ENCODE measurements at places on chromosomes 7 and 10.
A peak's percentile ranks its signal among the peaks of the same experiment; 100 is the strongest.

DNA sequence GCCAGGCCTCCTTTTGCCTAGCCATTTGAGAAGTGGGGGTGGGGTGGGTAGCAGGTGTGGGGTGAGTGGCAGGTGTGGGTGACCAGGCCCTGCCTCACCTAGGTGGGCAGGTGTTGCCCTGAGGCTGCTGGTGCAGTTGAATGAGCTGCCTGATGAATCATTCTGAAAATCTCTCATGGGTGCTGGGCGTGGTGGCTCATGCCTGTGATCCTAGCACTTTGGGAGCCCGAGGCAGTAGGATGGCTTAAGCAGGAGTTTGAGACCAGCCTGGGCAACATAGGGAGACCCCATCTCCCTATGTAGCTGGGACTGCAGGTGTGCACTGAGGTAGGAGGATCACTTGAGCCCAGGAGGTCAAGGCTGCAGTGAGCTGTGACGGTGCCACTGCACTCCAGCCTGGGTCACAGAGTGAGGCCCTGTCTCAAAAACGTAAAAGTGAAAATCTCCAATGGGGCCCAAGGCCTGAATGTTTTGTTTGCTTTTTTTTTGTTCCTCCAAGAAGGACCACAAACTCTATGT lies 17.7 kb downstream of the TSPAN14 start:
- DNase-seq: no peak

- DNase-seq: no peak
Observed at GRCh38 chr10:71765176-71765904, 8.0 kb downstream of the VSIR start.

DNA sequence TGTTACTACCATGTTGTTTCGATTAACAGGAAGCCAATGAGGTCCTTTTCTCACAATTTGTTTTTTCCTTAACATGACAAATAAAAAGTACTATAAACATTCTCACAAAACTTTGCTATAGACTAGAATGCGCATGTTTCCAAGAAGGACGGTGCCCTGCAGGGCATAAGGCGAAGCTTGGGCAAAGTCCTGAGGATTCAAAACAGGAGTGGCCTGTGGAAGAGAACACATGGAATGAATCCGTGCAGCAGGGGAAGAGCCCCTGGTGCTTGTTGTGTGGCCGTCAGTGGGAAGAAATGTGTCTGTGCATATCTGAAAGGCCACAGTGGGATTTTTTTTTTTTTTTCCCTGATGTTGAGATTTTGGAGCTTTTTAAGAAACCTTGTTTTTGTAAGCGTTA lies 67.6 kb downstream of the ITGA8 start:
- no peak for DNase-seq

DNA sequence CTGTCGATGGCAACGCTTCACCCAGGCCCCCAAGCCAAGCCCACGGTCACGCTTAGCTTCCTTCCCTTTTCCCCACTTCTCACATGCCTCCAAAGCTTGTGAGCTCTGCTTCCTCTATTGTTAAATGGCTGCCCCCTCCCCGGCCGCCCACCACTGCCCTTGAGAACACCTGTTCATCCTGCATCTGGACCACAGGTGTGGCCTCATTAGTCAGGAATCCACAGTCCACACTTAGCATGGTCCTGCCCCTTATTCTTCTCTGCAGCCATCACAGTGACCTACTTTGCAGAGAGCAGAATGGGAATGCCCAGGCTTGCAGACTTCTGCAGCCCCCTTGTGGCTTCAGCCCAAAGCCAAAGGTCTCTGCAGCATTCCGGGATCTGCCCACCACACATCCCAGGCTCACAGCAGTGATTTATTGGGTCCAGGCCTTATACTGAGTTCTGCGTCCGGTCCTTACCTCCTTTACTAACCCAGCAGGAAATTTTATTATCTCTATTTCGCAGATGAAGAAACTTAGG lies 66.9 kb downstream of the PTPRE start:
- DNase-seq: peak; percentile 20

GRCh38 chr7:130875265-130875741 lies 141.3 kb upstream of the KLF14 start:
- peak; percentile 78 for DNase-seq

DNA sequence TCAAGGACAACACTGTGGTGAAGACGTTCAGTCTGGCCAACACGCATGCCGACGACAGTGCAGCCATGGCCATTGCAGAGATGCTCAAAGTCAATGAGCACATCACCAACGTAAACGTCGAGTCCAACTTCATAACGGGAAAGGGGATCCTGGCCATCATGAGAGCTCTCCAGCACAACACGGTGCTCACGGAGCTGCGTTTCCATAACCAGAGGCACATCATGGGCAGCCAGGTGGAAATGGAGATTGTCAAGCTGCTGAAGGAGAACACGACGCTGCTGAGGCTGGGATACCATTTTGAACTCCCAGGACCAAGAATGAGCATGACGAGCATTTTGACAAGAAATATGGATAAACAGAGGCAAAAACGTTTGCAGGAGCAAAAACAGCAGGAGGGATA lies 6.6 kb downstream of the LMOD2 start:
- DNase-seq: no peak

DNA sequence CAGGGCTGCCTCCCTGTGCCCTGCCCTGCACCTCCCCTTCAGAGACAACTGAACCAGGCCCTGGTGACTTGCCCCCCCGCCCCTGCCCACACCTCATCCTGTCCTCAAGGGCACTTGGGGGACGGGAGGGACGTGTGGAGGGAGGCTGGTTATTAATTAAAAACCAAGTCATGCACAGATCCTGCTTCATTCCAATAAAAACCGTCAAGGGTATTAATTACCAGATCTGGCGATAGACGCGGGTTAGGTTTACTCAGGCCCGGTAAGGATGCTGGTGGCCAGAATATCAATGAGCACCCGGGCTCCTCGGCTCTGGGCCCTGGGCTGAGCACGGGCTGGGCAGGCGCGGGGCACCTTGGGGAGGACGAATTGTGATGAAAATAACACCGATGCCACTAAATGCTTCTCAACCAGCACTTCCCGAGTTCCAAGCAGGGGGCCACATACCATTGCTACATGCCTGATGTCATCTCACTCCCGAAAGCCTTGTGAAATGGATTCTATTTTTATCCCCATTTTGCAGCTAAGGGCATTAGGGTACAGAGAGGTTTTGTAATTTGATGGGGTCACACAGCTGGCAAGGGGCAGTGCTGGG lies 24.5 kb upstream of the GTF2IRD1 start:
- DNase-seq: no peak

DNA sequence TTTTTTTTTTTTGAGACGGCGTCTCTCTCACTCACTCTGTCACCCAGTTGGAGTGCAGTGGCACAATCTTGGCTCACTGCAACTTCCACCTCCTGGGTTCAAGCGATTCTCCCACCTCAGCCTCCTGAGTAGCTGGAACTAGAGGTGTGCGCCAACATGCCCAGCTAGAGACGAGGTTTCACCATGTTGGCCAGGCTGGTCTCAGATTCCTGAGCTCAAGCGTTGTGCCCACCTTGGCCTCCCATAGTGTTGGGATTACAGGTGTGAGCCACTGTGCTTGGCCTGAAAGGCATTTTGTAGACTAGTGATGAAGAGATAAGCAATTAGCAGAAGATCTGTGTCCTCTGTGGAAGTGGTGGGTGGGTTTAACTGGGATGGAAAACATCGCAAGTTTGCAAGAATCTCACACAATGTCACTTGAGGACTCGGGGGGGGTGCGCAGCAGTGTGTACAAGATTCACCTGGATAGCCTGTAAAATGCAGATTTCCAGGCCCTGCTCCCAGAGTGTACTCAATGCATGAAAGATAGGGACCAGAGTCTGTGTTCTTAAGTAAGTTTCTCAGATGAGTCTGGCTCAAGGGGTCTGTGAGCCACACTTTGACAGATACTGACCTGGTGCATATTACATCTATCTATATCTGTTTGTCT lies 10.9 kb downstream of the CYP17A1 start:
- DNase-seq: no peak

GRCh38 chr10:128877141-128877540 lies 589.9 kb upstream of the MGMT start:
- DNase-seq: no peak

DNA sequence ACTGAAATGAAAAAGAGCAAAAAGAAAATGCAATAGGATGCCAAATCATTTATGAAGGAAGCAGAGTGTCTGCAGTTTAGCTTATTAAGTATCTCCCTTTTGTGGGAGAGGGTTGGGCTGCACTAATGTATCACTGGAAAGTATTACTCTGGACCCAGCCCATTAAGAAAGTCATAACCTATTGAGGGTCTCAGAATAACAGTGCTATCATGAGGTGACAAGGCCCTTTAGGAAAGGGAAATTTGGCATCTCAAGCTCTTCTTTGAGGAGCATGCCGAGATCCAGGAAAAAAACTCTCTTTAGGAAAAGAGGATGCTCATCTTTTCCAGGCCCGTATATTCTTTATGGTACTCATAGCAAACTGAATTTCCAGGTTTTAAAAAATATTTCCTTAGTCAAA lies 114.6 kb downstream of the PRKG1 start:
- no peak for DNase-seq

DNA sequence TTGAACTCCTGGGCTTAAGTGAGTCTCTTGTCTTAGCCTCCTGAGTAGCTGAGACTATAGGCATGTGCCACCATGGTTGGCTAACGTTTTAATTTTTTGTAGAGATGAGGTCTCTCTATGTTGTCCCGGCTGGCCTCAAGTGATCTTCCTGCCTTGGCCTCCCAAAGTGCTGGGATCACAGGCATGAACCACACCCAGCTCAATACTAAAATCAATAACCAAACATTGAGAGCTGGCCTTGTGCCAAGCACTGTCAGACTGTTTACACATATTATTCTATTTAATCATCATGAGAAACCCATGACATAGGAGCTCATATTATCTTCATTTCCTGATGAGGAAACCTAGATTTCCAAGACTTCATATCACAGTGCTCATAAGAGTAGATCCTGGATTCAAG lies 251.2 kb downstream of the BAMBI start:
- no peak for DNase-seq

GRCh38 chr7:110813986-110814385 lies 276.9 kb upstream of the LRRN3 start:
- no peak for DNase-seq

- DNase-seq: peak; percentile 36
Observed at GRCh38 chr10:84224411-84225028, 824 bp downstream of the LRIT2 start.

DNA sequence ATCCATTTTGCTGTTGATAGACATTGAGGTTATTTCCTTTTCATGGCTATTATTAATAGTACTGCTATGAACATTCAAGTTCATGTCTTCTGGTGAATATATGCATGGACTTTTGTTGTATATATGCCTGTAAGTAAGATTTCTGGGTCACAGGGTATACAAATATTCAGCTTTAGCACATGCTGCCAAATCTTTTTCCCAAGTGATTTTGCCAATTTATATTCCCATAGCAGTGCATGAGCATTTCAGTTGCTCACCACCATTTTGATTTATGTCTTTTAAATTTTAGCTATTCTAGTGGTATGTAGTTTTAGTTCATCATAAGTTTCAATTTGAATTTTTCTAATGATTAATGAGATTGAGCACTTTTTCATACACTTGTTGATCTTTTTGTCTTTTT lies 59.9 kb downstream of the CALD1 start:
- no peak for DNase-seq

DNA sequence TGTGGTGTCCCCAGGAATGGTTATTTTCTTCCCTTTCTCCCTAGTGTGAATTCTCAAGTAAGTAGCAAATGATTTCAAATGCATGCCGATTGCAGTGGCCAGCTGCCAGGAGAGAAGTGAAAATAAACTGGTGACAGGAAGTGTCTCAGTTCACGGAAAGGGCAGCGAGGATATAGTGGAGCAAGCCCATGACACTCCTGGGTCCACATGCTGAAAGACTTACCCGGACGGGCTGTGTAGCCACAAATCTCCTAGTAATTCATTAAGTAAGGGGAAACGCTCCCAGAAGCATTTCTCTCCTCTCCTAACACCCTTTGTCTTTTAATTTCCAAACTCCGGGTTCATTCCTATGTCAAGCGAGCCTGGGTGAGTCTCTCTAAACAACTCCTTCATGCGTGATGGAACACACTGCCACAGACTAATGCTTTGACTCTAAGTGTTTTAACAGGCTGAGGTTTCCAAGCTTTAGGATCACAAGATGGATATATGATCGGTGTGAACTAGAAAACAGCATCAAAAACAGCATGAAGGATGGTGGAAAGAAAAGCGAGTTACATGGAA lies 125.6 kb downstream of the CYP26A1 start:
- no peak for DNase-seq

DNA sequence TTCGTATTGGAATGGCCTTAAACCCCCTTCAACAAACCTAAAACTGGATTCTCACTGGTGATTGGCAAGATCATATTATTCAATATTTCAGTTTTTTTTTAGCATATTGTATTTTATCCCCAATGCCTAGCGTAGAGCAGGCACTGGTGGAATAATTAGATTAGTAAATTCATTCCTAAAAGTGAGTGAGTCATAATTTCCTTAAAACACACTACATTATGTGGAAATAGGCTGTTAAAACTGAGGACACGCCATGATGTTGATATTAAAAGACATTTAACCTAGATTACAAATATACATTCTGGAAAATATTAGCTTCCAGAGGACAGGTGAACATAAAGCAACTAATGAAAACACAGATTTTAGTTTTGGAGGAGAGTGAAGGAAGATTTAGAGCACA lies 463.9 kb downstream of the PARD3 start:
- DNase-seq: no peak

GRCh38 chr7:21777921-21778320 lies 167.8 kb downstream of the CDCA7L start:
- no peak for DNase-seq

- DNase-seq: no peak
Observed at GRCh38 chr10:114779803-114780576, 41.6 kb upstream of the FHIP2A start.

- no peak for DNase-seq
Observed at GRCh38 chr7:16359216-16359615, 62.1 kb downstream of the CRPPA start.

GRCh38 chr7:44395067-44395466 lies 69.7 kb upstream of the CAMK2B start:
- DNase-seq: no peak

DNA sequence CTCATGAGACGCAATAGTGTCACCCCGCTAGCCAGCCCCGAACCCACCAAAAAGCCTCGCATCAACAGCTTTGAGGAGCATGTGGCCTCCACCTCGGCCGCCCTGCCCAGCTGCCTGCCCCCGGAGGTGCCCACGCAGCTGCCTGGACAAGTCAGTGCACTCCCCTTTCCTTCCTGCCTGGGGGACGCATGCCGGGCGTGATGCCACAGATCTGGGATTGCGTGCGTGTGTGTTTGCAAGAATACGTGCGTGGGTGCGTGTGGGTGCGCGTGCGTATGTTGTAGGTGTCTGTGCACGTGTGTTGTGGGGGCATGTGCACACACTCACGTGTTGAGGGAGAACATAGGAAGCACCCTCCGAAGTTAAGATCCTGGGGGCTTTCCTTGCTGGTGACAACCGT lies 23.5 kb downstream of the PFKFB3 start:
- DNase-seq: no peak

- DNase-seq: no peak
Observed at GRCh38 chr10:7475939-7476338, 65.1 kb upstream of the SFMBT2 start.

- DNase-seq: no peak
Observed at GRCh38 chr7:93011351-93012294, 106.2 kb downstream of the SAMD9 start.

Measured in HuH-7 (cell line).